Stimulated activated CD4-positive, alpha-beta T cell treated with anti-CD3 and anti-CD28 coated beads, Interleukin-1b, Interleukin-23, amount 100 ng/mL, for 24 hours (primary cell): ENCODE measurements at places on chromosomes 5 and 9.

DNA sequence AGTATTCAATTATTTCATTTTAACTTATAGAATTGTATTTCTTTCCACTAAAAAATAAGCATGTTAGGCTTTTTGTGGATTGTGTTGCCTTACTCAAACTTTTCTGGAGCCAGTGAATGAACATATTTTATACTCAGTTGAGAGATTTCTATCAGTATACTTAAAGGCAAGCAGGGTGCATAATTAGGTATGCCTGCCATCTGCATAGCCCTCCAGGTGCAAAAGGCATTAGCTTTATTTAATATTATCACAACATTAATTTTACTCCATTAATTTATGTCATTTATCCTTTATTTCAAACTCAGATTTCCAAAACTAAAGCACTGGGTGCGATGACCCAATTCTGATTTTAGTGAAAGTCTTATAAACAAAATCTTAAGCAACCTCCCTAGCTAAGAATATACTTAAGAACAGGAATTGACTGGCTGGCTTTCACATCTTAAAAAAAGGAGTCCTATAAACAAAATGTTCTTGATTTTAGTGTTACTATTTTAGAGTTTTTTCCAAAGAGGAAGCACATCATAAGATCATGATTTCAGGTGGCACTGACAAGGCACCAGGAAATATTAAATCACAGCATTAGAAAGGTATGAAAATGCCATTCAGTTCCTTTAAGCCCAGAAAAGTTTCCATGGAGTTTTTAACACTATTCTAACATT is 178.4 kb downstream of the MPDZ start:
- DNase-seq, result no peak

GRCh38 chr5:93899026-93899600 is 157.7 kb upstream of the POU5F2 start:
- no peak for DNase-seq

DNA sequence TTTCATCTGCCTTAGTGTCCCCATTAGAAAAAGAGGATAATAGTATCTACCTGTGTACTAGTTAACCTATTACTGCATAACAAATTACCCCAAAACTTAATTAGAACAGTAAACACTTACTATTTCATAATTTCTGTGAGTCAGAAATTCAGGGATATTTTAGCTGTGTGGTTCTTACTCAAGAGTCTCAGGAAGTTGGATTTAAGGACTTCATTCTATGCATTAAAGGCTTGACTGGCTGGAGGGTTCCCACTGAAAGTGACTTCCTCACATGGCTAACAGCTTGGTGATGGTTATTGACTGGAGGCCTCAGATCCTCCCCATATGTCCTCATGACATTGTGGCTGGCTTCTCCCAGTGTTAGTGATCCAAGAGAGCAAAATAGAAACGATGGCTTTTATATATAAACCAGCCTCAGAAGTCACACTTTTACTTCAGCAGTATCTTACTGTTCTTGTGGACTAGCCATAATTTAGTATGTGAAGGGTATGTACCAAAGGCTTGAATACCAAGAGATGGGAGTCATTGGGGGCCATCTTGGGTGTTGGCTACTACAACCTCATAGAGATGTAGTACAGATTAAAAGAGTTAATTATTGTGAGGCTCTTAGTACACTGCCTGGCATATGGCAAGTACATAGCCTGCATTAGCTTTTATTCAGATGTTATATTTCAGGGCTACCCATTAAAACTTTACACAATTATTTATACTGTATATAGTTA is 9.9 kb downstream of the RAD23B start:
- DNase-seq, result no peak

- DNase-seq, result no peak
These were observed 104.7 kb downstream of the CMYA5 start for GRCh38 chr5:79794347-79794746.

DNA sequence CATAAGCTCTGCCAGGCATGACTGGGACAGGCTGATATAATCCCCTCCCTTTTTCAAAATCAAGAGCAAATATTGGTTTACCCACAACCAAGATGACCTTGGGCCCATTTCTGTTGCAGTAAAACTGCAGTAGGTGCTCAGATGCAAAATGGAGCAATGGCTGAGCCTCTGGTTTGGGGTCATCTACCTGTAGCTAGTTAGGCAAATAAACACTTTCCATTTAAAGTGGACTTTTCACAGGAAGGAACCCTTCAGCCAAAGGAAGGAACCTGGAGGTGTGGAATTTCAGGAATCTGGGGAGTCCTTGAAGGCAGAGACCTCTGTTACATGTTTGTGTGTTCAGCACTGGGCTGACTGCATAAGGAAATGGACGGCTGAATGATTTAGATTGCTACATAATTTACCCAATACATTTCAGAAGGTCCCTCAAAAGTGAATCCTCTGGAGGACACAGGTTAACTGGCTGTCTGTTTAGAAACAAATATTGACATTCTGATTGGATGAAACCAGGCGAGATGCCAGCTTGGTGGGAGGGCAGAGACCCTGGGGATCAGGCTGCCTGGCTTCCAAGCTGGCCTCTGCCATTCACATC is 170.1 kb upstream of the ZNF618 start:
- DNase-seq, result no peak

DNA sequence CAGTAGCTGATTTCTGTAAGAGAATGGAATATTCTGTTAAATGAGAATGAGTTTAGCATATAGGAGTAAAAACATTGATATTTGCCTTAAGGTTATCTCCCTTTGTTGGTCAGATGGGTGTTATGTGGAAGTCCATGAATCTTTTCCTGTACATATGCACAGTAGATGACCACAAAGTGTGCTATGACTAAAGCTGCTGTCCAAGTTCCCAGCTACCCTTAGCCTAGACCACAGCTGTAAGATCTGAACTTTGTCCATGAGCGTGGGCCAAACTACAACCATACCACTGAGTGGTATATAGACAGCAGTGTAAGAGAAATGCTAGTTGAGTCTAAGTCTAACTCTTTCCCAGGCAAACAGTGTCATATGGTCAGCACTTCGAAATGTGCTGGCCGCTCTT is 48.8 kb downstream of the CD180 start:
- DNase-seq, result no peak

DNA sequence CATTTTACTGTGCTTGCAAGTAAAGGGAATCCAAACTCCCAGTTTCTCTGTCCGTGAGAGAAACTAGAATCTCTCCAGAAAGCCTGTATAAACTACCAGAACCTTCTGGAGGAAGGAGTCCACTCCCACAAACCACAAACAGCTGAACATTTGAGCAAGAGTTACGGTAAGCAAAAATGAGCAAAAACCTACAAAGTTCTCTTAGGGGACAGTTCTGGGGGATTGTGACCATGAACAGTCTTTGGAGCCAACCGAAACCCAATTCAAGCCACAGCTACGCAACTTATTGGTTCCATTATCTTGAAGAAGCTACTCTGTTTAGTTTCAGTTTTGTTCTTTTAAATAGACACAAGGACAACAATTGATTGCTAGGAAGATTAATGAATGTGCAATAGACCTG is 330.6 kb downstream of the ASTN2 start:
- no peak for DNase-seq

GRCh38 chr9:92947268-92948037 is at the start of gene FGD3:
Gene FGD3 (plus strand): TSS chr9:92947523. CDS start chr9:92976257, 28,734 bp downstream.
- no peak for DNase-seq

DNA sequence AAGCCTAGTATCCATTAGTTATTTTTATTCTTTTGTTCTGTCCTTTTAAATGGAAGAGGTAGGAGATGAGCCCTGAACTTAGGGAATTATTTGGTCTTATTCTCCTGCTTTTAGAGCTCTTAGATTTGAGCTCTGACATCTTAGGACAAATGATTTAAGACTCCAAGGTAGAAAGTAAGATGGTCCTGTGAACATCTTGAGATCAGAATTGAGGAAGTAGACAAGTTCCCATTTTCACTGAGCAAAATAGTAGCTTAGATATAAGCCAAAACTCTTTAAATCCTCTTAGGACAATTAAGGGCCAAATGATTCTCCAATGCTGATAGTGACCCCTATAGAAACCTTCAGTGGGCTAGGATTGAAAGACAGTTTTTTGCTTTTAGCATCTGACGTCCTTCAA is 53.0 kb upstream of the RUSC2 start:
- DNase-seq, result no peak
